Heart left ventricle (tissue), 16 donors: ENCODE measurements at places on chromosomes 6 and 20. TPM values are rescaled to one million over a fixed set of nuclear protein-coding genes. Genes with fewer than 3 reads are reported as not detected.

AIF1 gene
- total RNA-seq = 9.5 TPM

DNA sequence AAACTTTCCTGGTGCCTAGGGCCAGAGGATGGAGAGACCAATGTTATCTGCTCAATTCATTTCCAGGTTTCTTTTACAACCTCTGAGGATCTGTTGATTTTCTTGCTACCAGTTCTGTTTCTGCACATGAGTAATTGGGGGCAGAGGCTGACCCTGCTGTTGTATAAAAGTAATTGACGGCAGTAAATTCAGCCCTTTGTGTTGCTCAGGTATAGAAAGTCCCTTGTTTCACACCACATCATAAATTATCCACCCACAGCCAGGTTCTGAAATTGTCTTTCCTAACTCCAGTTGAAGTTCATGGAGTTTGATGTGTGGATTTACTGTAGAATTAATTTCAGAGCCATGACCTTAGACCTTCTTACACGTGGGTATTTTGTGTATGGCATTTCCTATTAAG lies 107.4 kb upstream of the GRIK2 start:
- no peak overlapping the region for H3K27ac ChIP-seq
- no peak overlapping the region for H3K4me3 ChIP-seq
- H3K4me1 ChIP-seq = no peaks in the 10 kb centered on the region
- no peaks in the 10 kb centered on the region for H3K27me3 ChIP-seq
- no peak for DNase-seq

- H3K27me3 ChIP-seq = no peaks in the 10 kb centered on the region
- no peak overlapping the region for H3K4me3 ChIP-seq
- H3K36me3 ChIP-seq = no peaks in the 10 kb centered on the region
- no peaks in the 10 kb centered on the region for H3K4me1 ChIP-seq
- no peak overlapping the region for H3K27ac ChIP-seq
- DNase-seq = no peak
Measured at GRCh38 chr6:44739181-44739580, 351.7 kb downstream of the CDC5L start.

- no peak for DNase-seq
- no peak overlapping the region for H3K4me3 ChIP-seq
- no peaks in the 10 kb centered on the region for H3K27me3 ChIP-seq
- no peaks in the 10 kb centered on the region for H3K4me1 ChIP-seq
Measured at GRCh38 chr6:8375916-8376315, 59.4 kb downstream of the SLC35B3 start.

GRCh38 chr6:14450133-14450504 lies 332.5 kb downstream of the CD83 start:
- peaks cover 10% of the 10 kb centered on the region for H3K4me1 ChIP-seq
- H3K27me3 ChIP-seq = no peaks in the 10 kb centered on the region
- no peak for DNase-seq
- no peak overlapping the region for H3K4me3 ChIP-seq

PIM1 gene
- 7.0 TPM for total RNA-seq

LINC00237 gene
- not detected for total RNA-seq

GRCh38 chr6:126064257-126064747 lies 78.0 kb downstream of the TRMT11 start:
- DNase-seq = no peak
- H3K27me3 ChIP-seq = no peaks in the 10 kb centered on the region
- H3K4me1 ChIP-seq = no peaks in the 10 kb centered on the region
- no peak overlapping the region for H3K27ac ChIP-seq
- no peak overlapping the region for H3K4me3 ChIP-seq
- no peaks in the 10 kb centered on the region for H3K36me3 ChIP-seq

- H3K27me3 ChIP-seq = peaks cover 19% of the 10 kb centered on the region
- peak overlapping the region; percentile 65 for H3K27ac ChIP-seq
- DNase-seq = peak; percentile 39
- peak overlapping the region; percentile 34 for H3K4me3 ChIP-seq
Measured at GRCh38 chr6:166862287-166862977, 93.9 kb downstream of the RNASET2 start.

DNA sequence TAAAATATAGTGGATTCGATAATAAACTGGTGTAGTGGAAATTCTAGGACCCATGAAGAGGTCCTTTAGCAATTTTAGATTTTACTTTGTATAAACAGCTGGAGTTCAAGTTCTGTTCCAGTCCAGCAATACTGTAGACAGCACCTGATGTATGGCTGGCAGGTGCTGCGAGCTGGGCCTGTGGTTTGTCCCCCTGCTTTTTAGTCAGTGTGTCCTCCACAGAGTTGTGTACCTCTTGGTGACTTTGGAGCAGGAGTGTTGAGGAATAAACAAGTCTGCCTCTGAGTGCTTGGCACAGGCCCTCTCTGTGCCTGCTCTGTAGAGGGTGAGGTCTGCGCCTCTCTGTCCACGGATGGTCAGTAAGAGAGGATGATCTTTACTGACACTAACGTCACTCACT lies 13.8 kb downstream of the STX16 start:
- no peak for DNase-seq
- no peak overlapping the region for H3K27ac ChIP-seq
- no peak overlapping the region for H3K4me3 ChIP-seq
- no peaks in the 10 kb centered on the region for H3K27me3 ChIP-seq
- no peaks in the 10 kb centered on the region for H3K36me3 ChIP-seq
- H3K4me1 ChIP-seq = no peaks in the 10 kb centered on the region

GRCh38 chr20:24986436-24987015 lies 6.0 kb downstream of the APMAP start:
- peaks cover 22% of the 10 kb centered on the region for H3K36me3 ChIP-seq
- no peaks in the 10 kb centered on the region for H3K27me3 ChIP-seq

GRCh38 chr6:151142676-151143075 lies 97.1 kb upstream of the AKAP12 start:
- DNase-seq = no peak
- H3K27me3 ChIP-seq = no peaks in the 10 kb centered on the region
- no peaks in the 10 kb centered on the region for H3K4me1 ChIP-seq
- H3K36me3 ChIP-seq = no peaks in the 10 kb centered on the region
- no peak overlapping the region for H3K4me3 ChIP-seq
- H3K27ac ChIP-seq = no peak overlapping the region

HLA-DOA gene
- total RNA-seq = 0.79 TPM

MLN gene
- not detected for total RNA-seq

DNA sequence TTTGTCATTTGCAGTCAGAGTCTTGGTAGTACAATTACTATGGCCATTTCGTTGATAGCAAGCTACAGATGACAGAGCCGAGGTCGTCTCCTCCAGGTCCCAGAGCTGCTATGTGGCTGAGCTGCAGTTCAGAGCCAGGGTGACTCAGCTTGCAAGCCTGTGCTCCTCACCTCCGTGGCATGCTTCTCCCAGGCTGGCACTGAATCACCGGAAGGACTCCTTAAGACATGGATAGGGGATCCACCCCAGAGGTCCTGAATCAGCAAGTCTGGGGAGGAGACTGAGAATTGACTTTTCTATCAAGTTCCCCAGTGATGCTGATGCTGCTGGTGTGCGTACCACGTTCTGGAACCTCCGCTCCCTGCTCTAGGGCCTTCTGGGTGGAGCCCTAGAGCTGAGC lies 291.2 kb downstream of the CDH26 start:
- H3K27me3 ChIP-seq = no peaks in the 10 kb centered on the region
- no peak overlapping the region for H3K27ac ChIP-seq
- no peaks in the 10 kb centered on the region for H3K4me1 ChIP-seq
- DNase-seq = no peak
- no peak overlapping the region for H3K4me3 ChIP-seq

DNA sequence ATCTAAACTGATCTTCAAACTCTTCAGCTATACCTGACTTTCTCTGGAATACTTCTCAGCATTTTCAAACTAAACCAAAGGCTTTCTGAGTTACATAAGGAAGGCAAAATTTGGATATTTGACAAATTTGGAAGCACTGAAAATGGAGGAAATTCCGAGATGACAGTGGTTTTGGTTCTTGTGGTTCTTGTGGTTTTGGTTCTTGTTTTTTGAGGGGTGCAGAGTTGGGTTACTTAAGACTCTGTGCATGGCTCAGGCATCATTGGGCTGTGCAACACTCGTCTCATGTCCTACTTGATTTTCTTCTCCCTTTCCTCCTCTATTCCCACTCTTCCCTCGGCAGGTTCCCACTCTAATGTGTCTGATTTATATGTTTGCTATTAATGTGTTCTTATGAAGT lies 78.0 kb downstream of the SLC22A3 start:
- H3K36me3 ChIP-seq = no peaks in the 10 kb centered on the region
- H3K4me3 ChIP-seq = no peak overlapping the region
- H3K27me3 ChIP-seq = no peaks in the 10 kb centered on the region
- DNase-seq = no peak

GRCh38 chr6:160014869-160015182 lies 45.9 kb downstream of the IGF2R start:
- no peak overlapping the region for H3K27ac ChIP-seq
- H3K27me3 ChIP-seq = no peaks in the 10 kb centered on the region
- no peak overlapping the region for H3K4me3 ChIP-seq
- peaks cover 45% of the 10 kb centered on the region for H3K36me3 ChIP-seq

DNA sequence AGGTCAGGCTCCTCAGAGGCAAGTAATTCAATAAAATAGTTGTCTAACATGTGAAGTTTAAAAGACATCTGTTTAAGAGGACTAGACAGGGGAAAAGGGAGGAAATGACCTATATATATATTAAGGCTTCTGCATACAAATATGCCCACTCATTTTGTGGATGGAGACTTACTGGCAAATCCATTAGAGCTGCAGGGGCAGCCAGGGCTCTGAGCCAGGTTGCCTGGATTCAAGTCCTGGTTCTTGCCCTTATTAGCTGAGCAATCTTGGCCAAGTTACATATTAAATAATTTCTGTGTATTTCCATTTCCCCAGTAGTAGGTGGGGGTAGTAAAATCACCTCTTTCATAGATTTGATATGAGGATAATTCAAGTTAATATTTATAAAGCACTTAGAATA lies 287.0 kb upstream of the RIMS1 start:
- no peaks in the 10 kb centered on the region for H3K4me1 ChIP-seq
- H3K27ac ChIP-seq = no peak overlapping the region
- H3K36me3 ChIP-seq = no peaks in the 10 kb centered on the region
- no peak overlapping the region for H3K4me3 ChIP-seq
- no peaks in the 10 kb centered on the region for H3K27me3 ChIP-seq

CST8 gene
- not detected for total RNA-seq

ZCCHC3 gene
- 13.7 TPM for total RNA-seq

CTNNBL1 gene
- total RNA-seq = 54.5 TPM

- no peaks in the 10 kb centered on the region for H3K27me3 ChIP-seq
- no peak for DNase-seq
- H3K27ac ChIP-seq = no peak overlapping the region
- no peaks in the 10 kb centered on the region for H3K4me1 ChIP-seq
Measured at GRCh38 chr20:59361411-59361810, 61.0 kb downstream of the EDN3 start.

GRCh38 chr20:52963131-52963530 lies 9.0 kb upstream of the TSHZ2 start:
- peaks cover 7% of the 10 kb centered on the region for H3K27me3 ChIP-seq
- no peak overlapping the region for H3K27ac ChIP-seq
- no peak overlapping the region for H3K4me3 ChIP-seq
- H3K36me3 ChIP-seq = no peaks in the 10 kb centered on the region
- H3K4me1 ChIP-seq = no peaks in the 10 kb centered on the region

GRCh38 chr6:117545161-117545595 lies 57.1 kb downstream of the GOPC start:
- H3K27me3 ChIP-seq = no peaks in the 10 kb centered on the region
- no peak for DNase-seq
- no peak overlapping the region for H3K27ac ChIP-seq
- peaks cover 17% of the 10 kb centered on the region for H3K36me3 ChIP-seq
- H3K4me1 ChIP-seq = no peaks in the 10 kb centered on the region

SLC18B1 gene
- 3.1 TPM for total RNA-seq

DNA sequence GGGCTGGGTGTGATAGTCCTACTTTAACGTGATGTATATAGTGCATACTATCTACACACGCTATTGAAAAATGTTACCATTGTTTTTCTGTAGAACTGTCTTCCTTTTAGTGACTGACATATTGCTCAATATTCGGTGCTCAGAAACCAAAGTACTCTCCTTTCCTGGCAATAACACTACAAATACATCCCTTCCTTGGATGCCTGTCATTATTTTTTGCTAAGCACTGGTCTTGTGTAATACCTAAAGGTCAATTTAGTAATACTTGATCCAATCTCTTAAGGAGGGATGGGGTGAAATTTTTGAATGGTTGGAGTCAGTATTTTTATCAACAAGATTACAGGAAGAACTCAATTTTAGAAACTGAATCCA lies 23.9 kb downstream of the CNR1 start:
- H3K27ac ChIP-seq = no peak overlapping the region
- no peaks in the 10 kb centered on the region for H3K36me3 ChIP-seq
- DNase-seq = no peak
- H3K27me3 ChIP-seq = no peaks in the 10 kb centered on the region
- no peaks in the 10 kb centered on the region for H3K4me1 ChIP-seq

GRCh38 chr6:14025160-14025559 lies 92.4 kb upstream of the CD83 start:
- H3K36me3 ChIP-seq = no peaks in the 10 kb centered on the region
- no peaks in the 10 kb centered on the region for H3K4me1 ChIP-seq
- DNase-seq = no peak

- H3K36me3 ChIP-seq = no peaks in the 10 kb centered on the region
- H3K4me1 ChIP-seq = no peaks in the 10 kb centered on the region
- H3K4me3 ChIP-seq = no peak overlapping the region
- no peaks in the 10 kb centered on the region for H3K27me3 ChIP-seq
Measured at GRCh38 chr20:33474963-33475362, 14.9 kb upstream of the CBFA2T2 start.

GSTA2 gene
- total RNA-seq = not detected

SYNDIG1 gene
- total RNA-seq = 24.2 TPM

GRCh38 chr6:103522045-103522444 lies 1337.7 kb downstream of the HACE1 start:
- H3K27ac ChIP-seq = no peak overlapping the region
- no peak for DNase-seq
- H3K36me3 ChIP-seq = no peaks in the 10 kb centered on the region
- no peak overlapping the region for H3K4me3 ChIP-seq

GRCh38 chr6:56146086-56146485 lies 101.3 kb downstream of the COL21A1 start:
- H3K4me3 ChIP-seq = no peak overlapping the region
- no peaks in the 10 kb centered on the region for H3K27me3 ChIP-seq
- no peaks in the 10 kb centered on the region for H3K36me3 ChIP-seq
- no peak overlapping the region for H3K27ac ChIP-seq
- no peaks in the 10 kb centered on the region for H3K4me1 ChIP-seq

- H3K27me3 ChIP-seq = no peaks in the 10 kb centered on the region
- no peaks in the 10 kb centered on the region for H3K36me3 ChIP-seq
- peak; percentile 31 for DNase-seq
Measured at GRCh38 chr6:12208190-12208589, 82.0 kb upstream of the EDN1 start.

DNA sequence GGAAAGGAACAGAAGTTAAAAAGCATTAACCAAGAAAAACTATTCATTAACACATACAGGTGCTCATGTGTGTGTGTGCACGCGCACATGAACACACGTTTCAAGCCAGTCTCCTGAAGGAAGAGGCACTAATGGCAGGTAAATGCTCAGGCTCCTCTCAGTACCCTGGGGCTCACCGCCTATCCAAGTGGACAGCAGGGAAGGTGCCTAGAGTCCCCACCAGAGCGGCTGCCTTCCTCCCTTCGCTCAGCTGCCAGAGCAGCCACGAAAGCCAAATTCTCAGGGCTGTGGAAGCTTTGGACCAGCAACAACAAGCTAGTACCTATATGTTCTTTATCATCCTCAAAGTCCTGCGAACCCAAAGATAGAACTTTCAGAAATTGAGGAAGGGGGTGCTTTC lies 42.6 kb downstream of the PLCG1 start:
- no peak overlapping the region for H3K4me3 ChIP-seq
- H3K4me1 ChIP-seq = peaks cover 54% of the 10 kb centered on the region
- peaks cover 53% of the 10 kb centered on the region for H3K36me3 ChIP-seq
- DNase-seq = no peak
- H3K27ac ChIP-seq = no peak overlapping the region

GRCh38 chr6:15626878-15627674 lies 35.8 kb downstream of the DTNBP1 start:
- peaks cover 15% of the 10 kb centered on the region for H3K4me1 ChIP-seq
- no peak overlapping the region for H3K27ac ChIP-seq
- H3K36me3 ChIP-seq = peaks cover 10% of the 10 kb centered on the region
- no peak overlapping the region for H3K4me3 ChIP-seq
- DNase-seq = no peak
- no peaks in the 10 kb centered on the region for H3K27me3 ChIP-seq
